ENCODE measurements at places on chromosomes 6 and 20. TPM values are rescaled to one million over a fixed set of nuclear protein-coding genes. Genes with fewer than 3 reads are reported as not detected.

TP53TG5 gene
- not detected for total RNA-seq

DNA sequence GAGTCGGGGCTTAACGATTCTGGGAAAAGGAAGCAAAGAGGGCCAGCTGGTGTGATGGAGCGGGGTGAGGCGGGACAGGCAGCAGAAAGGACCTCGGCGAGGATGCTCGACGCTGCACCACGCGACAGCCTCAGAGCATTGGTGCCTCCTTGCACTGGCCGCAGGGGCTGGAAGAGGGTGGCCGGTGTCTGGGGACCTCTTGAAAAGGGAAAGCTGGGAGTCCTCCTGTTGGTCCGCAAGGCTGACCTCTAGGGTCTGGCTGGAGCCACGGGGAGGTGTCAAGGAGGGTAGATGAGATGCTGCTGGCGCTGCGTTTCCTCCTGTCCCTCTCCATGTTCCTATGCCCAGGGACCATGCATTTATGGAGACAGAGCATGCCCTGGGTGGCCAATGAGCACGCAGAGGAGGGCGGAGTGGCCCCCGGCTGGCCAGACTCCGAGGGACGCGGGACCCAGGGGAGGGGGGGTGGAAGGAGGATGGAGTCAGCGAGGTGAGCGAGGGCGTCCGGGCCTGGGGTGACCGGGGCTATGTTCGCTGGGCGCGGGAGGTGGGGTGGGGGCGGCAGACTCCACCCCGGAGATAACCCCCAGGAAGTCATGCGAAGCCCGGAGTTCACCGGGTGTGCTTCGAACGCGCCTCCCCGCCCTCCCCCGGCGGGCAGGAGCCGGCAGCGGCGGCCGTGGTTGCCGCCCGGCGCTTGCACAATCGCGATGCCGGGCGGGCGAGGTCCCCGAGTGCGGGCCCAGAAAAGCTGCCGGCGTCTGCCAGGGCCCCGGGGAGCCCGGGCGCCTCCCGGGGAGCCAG lies at the start of gene CYP24A1:
Gene CYP24A1 (minus strand): TSS at position 334 of the 804 bp plus-strand sequence. CDS start 407 bp downstream, outside the sequence.
- DNase-seq: no peak

- DNase-seq: peak; percentile 27
Measured at GRCh38 chr20:17810847-17811627, 111.3 kb downstream of the BANF2 start.

GRCh38 chr6:41734666-41735426 lies 562 bp downstream of the TFEB start:
- peak; percentile 80 for DNase-seq

GRCh38 chr6:43683708-43684455 lies 3.7 kb downstream of the MRPS18A start:
- DNase-seq: peak; percentile 63
